ENCODE measurements at places on chromosomes 11 and 22.
A peak's percentile ranks its signal among the peaks of the same experiment; 100 is the strongest.

GRCh38 chr22:25334162-25334490, 114.7 kb downstream of the CRYBB2 start:
- DNase-seq = peak; percentile 86

- DNase-seq = peak; percentile 94
Observed at GRCh38 chr11:35006389-35007128, 90.1 kb downstream of the PDHX start.

DNA sequence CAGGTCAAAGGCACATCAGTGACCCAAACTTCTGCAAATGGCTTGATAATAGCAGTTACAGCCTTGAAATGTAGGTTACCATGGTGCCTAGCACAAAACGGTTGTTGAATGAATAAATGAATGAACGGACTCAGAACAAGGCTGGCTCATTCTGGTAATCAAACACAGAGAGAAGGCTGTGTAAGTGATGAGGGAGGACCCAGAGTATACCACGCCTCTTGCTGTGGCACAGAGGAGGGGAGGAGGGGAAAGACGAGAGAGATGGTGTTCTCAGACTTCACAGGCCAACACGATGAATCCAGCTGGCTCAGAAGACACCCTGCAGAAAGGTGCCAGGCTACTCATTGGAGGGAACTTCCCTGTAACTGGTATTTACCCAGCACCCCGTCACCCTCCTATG, 38.3 kb downstream of the PC start:
- no peak for DNase-seq

DNA sequence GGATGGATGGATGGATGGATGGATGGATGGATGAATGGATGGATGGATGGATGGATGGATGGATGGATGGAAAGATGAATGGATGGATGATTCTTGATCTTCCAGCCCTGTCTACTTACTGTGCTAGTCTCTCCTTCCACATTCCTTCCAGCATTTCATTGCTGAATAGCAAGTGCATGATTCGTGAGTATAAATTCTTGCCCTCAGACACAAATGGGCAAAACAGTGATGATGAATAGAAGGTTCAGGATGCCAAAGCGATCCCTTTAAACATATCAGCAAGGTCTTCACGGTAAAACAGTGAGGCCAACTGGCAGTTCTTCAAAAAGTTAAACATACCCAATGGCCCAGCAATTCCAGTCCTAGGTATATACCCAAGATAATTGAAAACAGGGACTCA, 400.2 kb downstream of the MN1 start:
- DNase-seq = no peak

- no peak for DNase-seq
Observed at GRCh38 chr11:76636826-76637460, 33.6 kb downstream of the LRRC32 start.

DNA sequence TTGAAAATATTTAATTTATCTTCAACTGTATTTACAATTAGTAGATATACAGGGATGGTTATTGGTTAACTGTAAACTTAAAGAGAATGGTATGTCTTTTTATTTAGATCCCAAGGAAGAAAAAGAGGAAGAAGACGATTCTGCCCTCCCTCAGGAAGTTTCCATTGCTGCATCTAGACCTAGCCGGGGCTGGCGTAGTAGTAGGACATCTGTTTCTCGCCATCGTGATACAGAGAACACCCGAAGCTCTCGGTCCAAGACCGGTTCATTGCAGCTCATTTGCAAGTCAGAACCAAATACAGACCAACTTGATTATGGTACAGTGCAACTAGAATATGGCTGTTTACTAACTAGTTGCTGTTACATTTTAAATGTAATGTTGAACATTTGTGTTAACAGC, 12.7 kb upstream of the CNTF start:
- peak; percentile 37 for DNase-seq

DNA sequence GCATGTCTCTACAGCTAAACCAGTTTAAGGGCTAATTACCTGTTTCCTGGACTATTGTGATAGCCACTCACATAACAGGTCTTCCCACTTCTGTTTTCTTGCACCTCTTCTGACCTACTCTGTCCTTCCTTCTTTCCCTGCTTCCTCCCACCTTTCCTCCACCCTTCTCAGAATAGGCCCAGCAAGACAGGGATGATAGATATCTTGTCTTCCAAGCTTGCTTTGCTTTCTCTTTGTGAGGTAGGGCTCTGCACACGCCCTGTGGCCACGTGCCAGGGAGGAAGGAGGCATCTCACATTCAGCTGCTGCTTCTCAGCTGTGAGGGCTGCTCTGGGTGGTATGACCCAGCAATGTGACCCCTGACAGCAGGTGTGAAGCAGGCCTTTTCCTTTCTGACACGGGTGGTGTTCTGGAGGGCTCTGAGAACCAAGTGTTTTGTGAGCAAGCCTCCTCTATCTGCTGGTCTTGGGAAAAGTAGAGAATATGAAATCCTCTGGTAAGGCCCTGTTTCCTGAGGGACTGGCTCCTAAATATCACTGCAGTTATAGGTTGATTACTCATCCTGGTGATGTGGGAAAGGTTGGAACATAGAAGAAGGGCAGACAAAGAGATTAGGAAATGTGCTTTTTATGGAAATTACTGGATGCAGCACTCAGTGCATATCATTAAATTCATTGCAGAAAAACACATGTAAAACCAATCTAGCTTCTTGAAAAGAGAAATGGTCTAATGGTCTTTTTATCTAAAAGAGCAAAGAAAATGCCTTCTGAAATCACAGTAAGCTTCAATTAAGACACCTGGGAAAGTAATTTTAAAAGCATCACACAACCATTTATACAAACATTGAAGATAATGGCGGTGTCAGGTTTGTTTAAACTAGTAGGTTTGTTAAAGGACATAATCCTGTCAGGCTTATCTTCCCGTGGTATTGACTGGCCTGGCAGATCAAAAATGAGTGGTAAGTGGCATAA, 8.5 kb downstream of the AMOTL1 start:
- DNase-seq = no peak

- no peak for DNase-seq
Observed at GRCh38 chr11:27246925-27247324, 116.1 kb downstream of the CCDC34 start.

GRCh38 chr22:44828193-44828592, 75.8 kb downstream of the ARHGAP8 start:
- DNase-seq = peak; percentile 60

DNA sequence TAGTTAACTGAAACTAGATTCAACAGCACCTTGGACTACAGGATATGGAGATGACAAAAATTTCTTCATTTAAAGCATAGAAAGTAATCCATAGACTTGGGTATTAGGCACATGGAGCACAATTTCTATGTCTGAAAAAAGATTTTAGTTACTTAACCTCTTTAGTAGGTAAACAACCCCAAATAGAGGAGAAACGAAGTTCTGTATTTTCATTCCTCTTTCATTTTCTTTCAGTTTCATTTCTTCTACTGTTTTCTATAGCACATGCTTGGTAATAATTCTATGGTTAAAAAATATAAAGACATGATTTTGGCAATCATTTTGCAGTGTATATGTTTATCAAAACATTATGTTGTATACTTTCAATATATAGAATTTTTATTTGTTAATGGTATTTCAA, 99.5 kb downstream of the CASP12 start:
- DNase-seq = peak; percentile 49

DNA sequence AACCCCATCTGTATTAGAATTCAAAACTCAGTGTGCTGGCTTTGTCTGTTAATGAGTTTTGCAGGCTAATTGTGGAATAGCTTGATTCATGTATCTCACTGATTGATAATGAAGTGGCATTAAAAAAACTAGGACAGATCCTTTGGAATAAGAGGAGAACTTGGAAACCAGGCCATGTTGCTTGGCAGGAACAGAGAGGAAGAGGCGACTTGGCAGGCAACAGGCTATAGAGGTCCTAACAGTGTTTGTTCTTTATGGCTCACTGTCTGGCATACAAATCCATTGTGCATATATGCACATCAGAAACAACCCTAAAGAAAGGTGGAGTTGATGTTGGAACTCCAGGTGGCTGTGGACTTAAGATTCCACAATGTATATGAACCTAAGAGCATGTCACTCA, 17.4 kb upstream of the OR9I1 start:
- DNase-seq = no peak

- no peak for DNase-seq
Observed at GRCh38 chr22:25970374-25970911, 198.8 kb upstream of the SEZ6L start.

GRCh38 chr22:40001800-40002577, 7.2 kb downstream of the FAM83F start:
- DNase-seq = no peak

- DNase-seq = no peak
Observed at GRCh38 chr22:20218987-20219386, 49.1 kb downstream of the RTN4R start.

GRCh38 chr11:84817998-84818397, 809.1 kb downstream of the DLG2 start:
- DNase-seq = no peak

DNA sequence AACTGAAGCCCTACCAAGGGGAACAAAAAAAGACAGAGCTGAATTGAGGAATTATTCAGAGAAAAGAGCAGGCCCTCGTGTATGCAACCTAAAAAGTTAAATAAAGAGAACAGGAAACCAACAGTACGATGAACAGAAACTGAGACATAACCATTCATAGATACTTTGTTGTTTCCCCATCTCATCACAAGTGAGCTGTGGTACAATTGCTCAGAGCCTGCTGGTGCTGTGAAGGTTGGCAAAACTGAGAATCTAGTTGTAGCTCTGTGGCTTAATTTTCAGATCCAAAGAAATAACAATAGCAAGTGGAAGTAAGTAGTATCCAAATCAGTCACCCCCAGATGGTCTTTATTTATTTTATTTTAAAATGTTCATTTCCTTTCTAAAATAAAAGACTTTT, 37.7 kb upstream of the BLID start:
- no peak for DNase-seq

GRCh38 chr22:45224988-45225731, 15.5 kb downstream of the KIAA0930 start:
- DNase-seq = no peak

DNA sequence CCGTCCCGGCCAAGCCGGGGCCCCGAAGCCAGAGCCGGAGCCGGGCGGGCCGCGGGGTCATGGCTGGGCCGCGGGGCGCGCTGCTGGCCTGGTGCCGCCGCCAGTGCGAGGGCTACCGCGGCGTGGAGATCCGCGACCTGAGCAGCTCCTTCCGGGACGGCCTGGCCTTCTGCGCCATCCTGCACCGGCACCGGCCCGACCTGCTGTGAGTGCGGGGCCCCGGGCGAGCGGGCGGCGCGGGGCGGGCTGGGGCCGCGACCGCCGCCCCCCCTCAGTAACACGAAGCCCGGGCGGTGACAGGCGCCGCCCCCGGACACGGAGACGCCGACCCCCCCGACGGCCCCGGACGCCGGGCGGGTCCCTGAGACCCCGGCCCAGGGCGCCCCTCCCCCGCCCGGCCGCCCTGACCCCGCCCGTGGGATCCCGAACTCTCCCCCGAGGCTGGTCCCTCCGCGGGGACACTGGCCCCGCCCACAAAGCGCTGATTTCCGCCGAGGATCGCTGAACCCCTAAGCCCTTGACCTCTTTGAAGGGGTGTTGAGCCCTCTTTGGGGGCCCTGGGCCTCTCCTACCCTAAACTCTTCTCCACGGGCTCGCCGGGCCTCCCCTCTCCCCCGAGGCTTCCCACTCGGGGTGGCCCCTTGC, 389 bp downstream of the MICALL1 start:
- peak; percentile 47 for DNase-seq

DNA sequence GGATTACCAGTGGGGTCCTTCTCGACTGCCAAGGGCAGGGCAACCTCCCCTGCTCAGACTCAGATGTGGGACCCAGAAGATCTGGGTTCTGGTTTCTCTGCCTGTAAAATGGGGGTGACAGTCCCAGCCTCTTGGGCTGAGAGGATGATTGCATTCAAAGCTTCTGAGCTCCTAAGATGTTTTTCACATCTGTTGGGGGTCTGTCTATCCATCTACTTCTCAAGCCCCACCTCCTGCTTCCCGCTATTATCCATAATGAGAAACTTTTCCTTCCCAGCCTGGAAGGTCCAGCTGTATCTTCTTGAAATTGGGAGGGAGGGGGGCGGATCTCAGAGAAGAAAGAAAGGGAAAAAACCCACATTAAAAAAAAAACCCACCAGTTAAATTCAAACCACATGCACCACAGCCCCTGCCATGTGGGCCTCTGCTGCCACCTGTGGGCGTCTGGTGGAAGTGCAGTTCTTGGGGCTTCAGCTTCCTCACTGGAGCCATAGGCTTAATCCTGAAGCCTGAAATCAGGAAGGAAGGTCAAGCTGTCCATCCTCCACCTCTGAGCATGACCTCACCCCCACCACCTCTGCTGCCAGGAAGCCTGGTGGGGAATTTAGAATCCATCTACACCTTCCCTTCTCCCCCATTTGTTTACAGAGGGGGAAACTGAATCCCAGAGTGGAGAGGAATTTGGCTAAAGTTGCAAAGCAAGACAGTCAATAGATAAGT, 27.3 kb downstream of the ARHGEF17 start:
- peak; percentile 90 for DNase-seq

GRCh38 chr22:43532301-43533155, 120.7 kb downstream of the MPPED1 start:
- no peak for DNase-seq

- DNase-seq = no peak
Observed at GRCh38 chr22:20577549-20577975, 70.2 kb downstream of the MED15 start.

GRCh38 chr11:8164746-8165145, 4.1 kb downstream of the RIC3 start:
- DNase-seq = no peak

DNA sequence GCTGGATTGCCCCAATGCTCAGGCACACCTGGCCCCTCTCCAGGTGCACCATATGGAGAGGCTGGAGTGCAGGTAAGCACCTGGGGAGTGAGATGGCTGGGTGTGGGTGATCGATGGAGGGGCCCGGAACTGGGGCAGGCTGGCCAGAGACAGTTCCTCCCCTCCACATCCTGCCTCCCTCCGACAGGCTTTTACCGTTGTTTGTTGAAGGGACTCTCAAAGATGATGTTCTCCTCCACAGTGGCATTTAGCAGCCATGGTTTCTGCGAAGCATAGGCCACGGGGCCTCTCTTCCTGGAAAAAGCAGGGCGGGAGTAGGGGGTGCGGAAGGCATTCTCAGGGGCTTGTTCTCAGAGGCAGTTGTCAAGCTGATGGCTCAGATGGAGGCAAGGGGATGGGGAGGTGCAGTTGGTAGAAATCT, 25.9 kb upstream of the KCNJ11 start:
- no peak for DNase-seq

DNA sequence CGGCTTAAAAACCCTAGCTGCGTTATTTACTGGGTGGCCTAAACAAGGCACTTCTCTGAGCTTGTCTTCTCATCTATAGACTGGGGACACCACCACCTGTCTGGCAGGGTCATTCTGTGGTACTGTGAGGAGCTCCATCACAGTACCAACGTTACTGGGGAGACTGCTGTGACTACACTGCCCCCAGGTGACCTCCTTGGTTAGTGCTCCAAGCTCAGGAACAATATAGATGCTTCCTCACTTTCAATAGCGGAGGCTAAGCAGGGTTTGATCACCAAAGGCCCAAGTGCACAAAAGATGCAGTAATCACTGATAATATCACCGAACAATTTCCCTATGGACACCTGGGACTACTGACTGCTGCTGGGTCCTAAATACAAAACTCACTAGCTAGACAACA, 18.8 kb downstream of the PRPF19 start:
- peak; percentile 64 for DNase-seq

GRCh38 chr11:40384991-40385390, 1074.5 kb downstream of the LRRC4C start:
- DNase-seq = no peak
